Stimulated activated CD4-positive, alpha-beta T cell treated with anti-CD3 and anti-CD28 coated beads, Interleukin-4, amount 100 ng/mL, for 4 hours (primary cell): ENCODE measurements at places on chromosomes 2 and 18.
A peak's percentile ranks its signal among the peaks of the same experiment; 100 is the strongest.

GRCh38 chr18:58541146-58541788 is 87.6 kb downstream of the ALPK2 start:
- peak; percentile 25 for DNase-seq

GRCh38 chr2:234502285-234502918 is 5.5 kb upstream of the ARL4C start:
- no peak for DNase-seq

GRCh38 chr18:39305766-39306165 is 1740.2 kb upstream of the CELF4 start:
- no peak for DNase-seq

DNA sequence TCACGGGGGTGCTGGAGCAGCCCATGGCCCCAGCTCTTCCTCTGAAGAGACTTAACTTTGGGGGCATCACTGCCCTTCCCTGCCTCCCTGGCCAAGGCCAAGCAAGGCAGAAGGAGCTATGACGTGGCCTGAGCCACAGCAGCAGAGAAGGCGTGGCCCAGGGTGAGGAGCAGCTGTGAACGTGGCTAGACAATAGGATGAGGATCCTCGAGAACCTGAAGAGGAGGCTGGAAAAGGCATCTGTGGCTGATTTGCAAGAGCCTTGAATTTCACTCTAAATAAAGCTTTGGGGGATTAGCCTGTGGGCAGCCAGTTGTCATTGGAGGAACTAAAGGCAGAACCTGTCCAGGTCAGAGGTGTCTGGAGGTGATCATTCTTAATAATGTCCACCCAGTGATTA is 652.9 kb upstream of the ID2 start:
- DNase-seq = no peak

GRCh38 chr18:63046375-63046774 is 273.2 kb downstream of the BCL2 start:
- no peak for DNase-seq

- DNase-seq = no peak
These were observed 143.3 kb downstream of the HDAC4 start for GRCh38 chr2:239257511-239257937.

GRCh38 chr18:48455555-48456478 is 46.6 kb upstream of the ZBTB7C start:
- DNase-seq = no peak

GRCh38 chr18:53603276-53603675 is 621.2 kb downstream of the MBD2 start:
- DNase-seq = no peak

DNA sequence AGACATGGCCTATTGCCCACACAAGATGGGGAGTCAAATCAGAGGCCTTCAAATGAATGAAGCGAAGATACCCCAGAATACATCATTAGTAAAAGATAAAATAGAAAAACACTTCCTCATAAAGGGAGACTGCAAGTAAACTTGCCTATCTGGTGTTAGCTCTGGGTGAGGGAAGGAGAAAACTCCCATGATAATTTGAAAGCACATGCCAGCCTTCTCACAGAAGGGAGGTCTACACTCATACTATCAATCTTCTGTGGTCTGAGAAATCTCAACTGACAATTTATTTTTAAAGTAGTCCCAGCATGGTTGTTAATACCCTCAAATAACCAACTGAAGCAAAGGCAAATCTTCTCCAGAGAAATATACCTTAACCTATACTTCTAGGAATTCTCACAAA is 75.4 kb downstream of the EXOC6B start:
- no peak for DNase-seq

- DNase-seq = no peak
These were observed 53.7 kb downstream of the EDAR start for GRCh38 chr2:108935271-108935741.

DNA sequence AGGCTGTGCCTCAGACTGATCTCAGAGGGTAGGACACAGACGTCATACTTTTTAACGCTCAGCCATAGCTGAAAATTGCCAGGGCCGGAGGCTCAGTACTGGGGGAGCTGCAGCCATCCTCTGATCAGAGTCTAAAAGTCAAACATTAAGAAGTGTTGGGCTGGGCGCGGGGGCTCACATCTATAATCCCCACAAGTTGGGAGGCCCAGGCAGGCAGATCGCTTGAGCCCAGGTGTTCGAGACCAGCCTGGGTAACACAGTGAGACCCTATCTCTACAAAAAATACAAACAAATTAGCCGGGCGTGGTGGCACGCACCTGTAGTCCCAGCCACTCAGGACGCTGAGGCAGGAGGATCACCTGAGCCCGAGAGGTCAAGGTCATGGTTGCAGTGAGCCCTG is 48.8 kb downstream of the FAM178B start:
- no peak for DNase-seq

GRCh38 chr2:238763471-238763995 is 84.4 kb upstream of the TWIST2 start:
- no peak for DNase-seq

- DNase-seq = no peak
These were observed 1061.6 kb upstream of the FAM98A start for GRCh38 chr2:34660741-34661140.

GRCh38 chr2:56102866-56103265 is 80.9 kb upstream of the CCDC85A start:
- no peak for DNase-seq

DNA sequence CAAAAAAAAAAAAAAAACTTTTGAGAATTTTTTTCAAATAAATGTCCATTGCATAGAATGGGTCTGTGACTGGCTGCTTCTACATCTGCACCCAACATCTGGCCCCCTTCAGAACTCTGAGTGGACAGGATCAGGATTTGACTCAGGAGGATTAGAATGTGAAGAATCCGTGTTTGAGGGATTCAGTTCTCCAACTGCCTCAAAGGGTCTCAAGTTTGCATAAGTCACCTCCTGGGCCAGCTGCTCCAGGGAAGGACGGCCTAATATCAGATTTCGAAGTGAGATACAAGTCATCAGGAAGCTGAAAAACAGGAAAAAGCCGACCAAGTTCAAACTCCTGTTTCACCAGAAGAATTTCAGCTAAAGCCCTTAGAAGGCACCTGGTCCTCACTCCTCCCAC is 10.9 kb downstream of the MAT2A start:
- DNase-seq = no peak

GRCh38 chr2:70501215-70501614 is 52.4 kb downstream of the TGFA start:
- no peak for DNase-seq

DNA sequence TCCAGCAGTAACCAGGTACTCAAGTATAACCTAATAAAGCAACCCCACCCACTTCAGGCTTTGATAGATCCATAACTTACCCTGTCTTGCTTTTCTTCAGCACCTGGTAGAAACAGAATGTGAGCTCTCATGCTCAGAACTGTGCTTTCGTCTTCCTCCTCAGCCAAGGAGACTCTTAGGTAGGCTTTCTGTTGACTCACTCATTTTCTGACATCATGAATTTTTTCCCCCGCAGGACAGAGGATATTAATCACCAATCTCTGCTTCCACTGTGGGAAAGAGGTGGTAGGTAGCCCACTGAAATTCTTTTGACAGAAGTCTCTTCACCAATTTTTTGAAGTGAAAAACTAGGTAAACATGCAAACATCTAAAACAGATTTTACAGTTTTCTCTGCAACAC is 241.2 kb upstream of the KCNJ3 start:
- no peak for DNase-seq

- DNase-seq = no peak
These were observed 84.1 kb upstream of the NCKAP5 start for GRCh38 chr2:133652398-133652797.

GRCh38 chr2:213129311-213129710 is 22.1 kb downstream of the IKZF2 start:
- DNase-seq = no peak

- no peak for DNase-seq
These were observed 9.5 kb upstream of the MALL start for GRCh38 chr2:110124939-110125691.

DNA sequence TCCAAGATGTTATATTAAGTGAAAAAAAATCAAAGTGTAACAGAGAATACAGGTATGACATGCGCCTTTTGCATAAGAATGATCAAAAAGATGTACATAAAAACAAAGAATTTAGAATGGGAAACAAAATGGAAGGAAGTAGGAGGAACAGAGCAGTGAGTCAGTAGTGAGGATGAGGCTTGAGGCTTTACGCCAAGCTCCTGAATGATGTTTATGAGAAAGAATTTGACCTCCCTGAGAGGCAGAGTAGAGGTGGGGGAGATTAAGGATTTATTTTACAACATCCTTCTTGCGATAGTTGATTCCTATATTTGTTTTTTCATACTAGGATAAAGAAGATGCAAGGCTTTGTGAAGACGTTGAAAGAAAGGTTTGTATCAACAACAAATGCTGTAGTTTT is 81.4 kb downstream of the DCDC2C start:
- no peak for DNase-seq

DNA sequence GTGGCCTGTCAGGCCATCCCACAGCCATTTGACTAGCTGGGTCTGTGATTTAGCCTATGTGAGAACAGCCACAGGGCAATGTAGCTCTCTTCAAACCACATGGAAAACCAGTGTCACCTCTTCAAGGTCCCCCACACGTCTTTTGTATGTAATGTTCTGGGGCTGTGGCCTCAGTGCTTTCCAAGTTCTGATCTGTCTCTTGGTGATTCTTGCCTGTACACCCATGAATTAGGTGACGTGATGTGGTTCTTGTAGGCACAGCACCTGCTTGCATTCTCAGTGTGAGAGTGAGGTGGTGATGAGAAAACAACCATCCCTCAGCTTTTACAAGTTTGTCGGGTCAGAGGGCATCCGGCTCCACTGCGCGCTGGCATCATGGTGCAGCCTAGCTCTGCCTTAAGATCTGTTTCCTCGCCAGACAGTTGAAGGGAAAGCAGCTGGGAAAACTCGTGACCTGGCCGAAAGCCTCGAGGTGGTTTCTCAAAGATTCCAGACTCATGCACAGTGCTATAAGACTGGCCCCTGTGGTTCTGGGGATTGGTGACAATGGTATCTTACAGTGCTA is 125.8 kb downstream of the TANC1 start:
- no peak for DNase-seq

GRCh38 chr18:62876828-62877227 is 161.5 kb downstream of the PHLPP1 start:
- DNase-seq = no peak

DNA sequence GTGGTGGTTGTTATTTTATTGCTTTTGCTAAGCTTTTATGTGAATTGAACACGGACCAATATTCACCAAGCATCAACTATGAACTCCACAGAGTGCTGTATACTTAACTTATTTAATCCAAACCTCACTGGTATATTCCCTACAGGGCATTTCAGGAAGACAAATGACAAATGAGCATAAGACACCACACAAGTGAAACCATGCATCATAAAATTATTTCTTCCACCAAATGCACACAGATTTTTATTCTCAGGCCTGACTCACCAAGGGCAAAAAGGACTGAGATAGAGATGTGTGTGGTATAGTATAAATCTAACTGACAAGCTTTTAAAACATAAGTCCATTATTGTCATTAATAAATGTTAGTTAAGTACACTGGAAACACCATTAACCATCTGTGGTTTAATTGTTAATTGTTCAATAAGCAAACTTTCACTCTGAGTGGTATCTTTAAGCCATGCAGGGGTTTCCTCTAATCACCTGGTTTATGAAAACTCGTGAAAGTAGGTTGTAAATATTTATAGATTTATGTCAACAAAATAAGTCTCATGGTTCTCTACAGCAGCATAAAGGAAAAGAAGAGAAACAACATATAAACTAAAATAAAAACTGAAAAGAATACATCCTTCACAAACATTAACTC is 77.6 kb upstream of the CRIM1 start:
- DNase-seq = no peak

DNA sequence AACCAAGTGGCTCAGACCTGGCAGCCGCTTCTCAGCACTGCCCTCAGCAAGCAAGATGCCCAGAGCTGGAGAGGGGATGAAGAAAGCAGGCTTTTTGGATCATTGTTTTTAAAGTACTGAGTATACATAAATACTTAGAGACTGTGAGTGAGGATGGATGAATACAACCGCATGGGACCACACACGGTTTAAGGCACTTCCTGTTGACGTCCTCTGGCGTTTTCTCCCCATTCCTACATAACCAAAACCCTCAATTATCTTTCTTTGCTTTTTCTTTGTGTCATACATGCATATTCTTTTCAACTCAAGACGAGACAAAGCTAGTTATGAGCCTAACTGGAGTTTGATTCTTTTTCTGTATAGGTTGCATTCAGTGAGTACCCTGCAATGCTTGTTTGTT is 198.4 kb downstream of the GALR1 start:
- no peak for DNase-seq

DNA sequence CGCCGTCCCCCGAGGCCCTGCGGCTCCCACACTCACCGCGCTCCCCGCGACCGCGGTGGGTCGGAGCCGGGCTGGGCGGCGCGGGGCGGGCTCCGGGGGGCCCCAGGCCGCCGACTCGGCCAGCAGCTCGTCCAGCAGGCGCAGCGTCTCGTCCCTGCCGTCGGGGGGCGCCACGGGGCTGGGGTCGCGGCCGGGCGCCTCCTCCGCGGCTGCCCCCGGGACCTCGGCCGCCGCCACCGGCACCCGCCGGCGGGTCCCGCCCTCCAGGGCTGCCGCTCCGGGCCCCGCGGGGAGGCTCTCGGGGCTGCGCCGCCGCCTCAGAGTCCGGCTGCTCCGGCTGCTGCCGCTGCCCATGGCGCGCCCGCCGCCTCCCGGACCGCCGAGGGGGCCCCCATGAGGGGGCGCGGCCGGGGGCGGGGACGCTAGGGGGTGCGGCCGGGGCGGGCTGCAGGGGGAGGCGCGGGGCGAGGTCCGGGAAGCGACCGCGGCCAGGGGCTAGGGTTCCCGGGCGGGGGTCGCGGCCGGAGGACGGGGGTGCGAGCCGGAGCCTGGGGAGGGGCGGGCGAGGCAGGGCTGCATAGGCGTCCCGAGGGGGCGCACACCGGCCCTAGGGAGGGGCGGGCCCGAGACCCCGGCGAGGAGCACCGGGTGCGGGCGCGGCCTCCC is at the start of gene CYS1:
CYS1 (minus strand) TSS at position 542 of the 666 bp plus-strand sequence; CDS start at position 354, 188 bp downstream.
- DNase-seq = no peak

DNA sequence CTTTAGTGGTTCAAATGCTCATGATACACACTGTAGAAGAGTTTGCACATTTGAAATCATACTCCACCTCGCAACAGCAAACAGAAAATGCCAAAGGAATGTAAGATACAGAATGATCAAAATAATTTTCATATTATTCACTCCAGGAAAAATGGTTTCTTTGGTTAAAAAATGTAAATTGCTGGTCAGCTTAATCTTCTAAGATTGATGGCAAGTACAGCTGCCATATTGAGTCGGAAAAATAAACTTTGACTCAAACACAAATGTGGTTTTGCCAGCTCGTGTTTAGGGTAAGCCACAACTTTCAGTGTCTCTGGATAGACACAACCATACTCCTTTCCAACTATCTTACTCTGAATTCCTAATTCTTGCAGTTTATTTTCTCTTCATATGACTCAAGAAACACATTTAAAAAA is 154.9 kb upstream of the SMIM21 start:
- DNase-seq = no peak

- DNase-seq = no peak
These were observed 23.3 kb upstream of the AMMECR1L start for GRCh38 chr2:127909019-127909418.

DNA sequence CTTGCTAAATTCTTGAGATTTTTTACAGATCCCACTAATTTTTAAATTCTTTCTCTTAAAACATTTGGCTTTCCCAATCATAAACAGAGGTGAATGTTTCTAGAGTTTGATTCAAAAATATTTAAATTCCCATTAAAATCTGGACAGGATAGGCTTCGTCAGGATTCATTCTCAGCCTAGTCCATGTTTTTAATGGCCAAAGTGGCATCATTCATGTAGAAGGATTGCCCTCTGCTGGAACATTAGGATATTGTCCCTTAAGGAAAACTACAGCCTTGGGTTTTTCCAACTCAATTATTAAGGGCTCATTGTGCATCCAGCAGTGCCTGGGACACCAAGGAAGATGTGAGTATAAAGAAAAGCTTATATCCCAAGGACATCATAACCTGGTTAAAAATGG is 71.7 kb downstream of the TPGS2 start:
- no peak for DNase-seq
